Activated naive CD4-positive, alpha-beta T cell treated with Interleukin-2 at 50 U/mL for 16 hours (primary cell): ENCODE measurements at places on chromosomes 16 and 17.

GRCh38 chr17:82330322-82331239 lies 3.0 kb downstream of the SECTM1 start:
- DNase-seq = no peak

DNA sequence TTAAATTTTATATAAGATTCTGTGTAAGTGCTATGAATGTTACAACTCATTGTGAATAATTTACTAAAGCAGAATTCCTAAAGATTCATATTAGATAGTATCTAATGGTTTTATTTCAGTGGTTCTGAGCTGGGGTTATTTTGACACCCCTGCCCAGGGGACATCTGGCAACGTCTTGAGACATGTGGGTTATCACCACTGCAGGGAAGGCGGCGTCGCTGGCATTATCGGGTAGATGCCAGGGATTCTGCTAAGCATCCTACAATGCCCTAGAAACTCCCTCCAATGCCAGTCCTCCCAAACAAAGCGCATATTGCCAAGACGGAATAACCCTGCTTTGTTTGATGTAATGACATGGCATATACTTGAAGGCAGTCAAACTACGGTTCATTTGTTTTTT lies 372.3 kb upstream of the ZFHX3 start:
- DNase-seq = no peak

GRCh38 chr16:79185711-79186110 lies 414.8 kb downstream of the MAF start:
- no peak for DNase-seq

GRCh38 chr16:2244301-2244700 lies 7.1 kb downstream of the ECI1 start:
- no peak for DNase-seq

GRCh38 chr16:88869673-88869980 lies 3.2 kb upstream of the PABPN1L start:
- no peak for DNase-seq

GRCh38 chr17:80732268-80732667 lies 187.6 kb downstream of the RPTOR start:
- DNase-seq = no peak

DNA sequence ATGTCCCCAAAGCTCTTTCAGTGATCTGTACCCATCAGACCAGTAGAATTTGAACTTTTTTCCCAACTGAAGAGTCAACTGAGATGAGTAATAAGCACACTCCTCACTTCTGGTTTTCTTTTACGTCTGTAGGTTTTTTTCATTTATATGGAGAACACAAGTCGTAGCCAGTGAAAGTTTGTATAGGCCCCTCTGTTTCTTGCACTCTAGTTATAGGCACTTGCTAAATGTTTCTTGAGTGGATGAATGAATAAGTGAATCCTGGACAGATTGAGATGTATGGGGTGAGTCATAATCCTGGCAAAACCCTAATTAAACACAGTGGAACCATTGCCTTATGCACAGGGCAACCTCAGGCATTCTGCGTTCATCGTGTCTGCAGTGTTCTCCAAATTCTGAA lies 193.7 kb upstream of the TBX2 start:
- DNase-seq = no peak

- DNase-seq = no peak
These were observed 114.3 kb upstream of the C16orf82 start for GRCh38 chr16:26952411-26952810.

- DNase-seq = no peak
These were observed 20.1 kb downstream of the HBQ1 start for GRCh38 chr16:200388-200787.

- no peak for DNase-seq
These were observed 15.5 kb downstream of the SLC38A10 start for GRCh38 chr17:81279278-81280275.

GRCh38 chr17:65064452-65065019 lies 8.0 kb upstream of the GNA13 start:
- no peak for DNase-seq

GRCh38 chr16:3650631-3651265 lies 3.7 kb upstream of the DNASE1 start:
- DNase-seq = no peak

GRCh38 chr16:55817236-55817912 lies 15.5 kb downstream of the CES1 start:
- no peak for DNase-seq

DNA sequence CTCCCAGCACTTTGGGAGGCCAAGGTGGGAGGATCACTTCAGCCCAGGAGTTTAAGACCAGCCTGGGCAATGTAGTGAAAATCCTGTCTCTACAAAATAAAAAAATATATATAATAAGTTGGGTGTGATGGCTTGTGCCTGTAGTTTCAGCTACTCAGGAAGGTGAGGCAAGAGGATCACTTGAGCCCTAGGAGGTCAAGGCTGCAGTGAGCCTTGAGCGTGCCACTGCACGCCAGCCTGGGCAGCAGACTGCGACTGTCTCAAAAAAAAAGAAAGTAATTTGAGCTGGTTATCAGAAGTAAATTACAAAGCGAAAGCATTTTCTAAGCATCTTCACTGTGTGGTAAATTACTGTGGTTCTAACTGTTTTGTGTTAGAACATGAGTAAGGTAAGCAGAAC lies 66.2 kb downstream of the NQO1 start:
- DNase-seq = no peak

- DNase-seq = no peak
These were observed 14.1 kb upstream of the NDEL1 start for GRCh38 chr17:8421571-8421970.

GRCh38 chr17:43014649-43015542 lies 7.3 kb downstream of the VAT1 start:
- no peak for DNase-seq

- no peak for DNase-seq
These were observed 13.8 kb upstream of the DLX4 start for GRCh38 chr17:49955157-49955556.

- DNase-seq = no peak
These were observed 57.0 kb downstream of the BAIAP2 start for GRCh38 chr17:81091774-81092517.

- DNase-seq = no peak
These were observed 42.7 kb downstream of the SOX9 start for GRCh38 chr17:72163474-72163873.

- peak; percentile 68 for DNase-seq
These were observed 12.9 kb downstream of the ZNRF1 start for GRCh38 chr16:75011634-75012307.

DNA sequence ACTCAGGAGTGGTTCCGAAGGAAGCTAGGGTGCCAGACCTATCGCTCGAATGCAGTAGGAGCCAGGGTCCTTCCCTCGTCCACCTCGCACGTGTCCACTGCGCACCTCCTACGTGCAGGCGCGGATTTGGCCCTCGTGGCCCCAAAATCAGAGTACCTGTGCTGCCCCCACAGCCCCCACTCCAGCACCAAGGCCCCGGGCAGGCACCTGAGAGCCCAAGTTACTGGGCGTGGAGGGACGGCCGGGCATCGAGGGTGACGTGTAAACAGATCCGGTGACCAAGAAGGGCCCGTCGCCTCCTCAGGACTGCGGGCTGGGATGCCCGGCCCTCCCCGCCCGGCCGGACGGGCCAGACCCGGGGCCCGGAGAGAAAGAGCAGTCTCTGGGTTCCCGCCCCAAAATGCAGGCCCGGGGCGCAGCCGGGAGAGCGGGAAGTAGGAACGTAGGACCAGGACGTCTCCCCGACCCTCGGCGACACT lies 492 bp downstream of the SLC25A39 start:
- no peak for DNase-seq

DNA sequence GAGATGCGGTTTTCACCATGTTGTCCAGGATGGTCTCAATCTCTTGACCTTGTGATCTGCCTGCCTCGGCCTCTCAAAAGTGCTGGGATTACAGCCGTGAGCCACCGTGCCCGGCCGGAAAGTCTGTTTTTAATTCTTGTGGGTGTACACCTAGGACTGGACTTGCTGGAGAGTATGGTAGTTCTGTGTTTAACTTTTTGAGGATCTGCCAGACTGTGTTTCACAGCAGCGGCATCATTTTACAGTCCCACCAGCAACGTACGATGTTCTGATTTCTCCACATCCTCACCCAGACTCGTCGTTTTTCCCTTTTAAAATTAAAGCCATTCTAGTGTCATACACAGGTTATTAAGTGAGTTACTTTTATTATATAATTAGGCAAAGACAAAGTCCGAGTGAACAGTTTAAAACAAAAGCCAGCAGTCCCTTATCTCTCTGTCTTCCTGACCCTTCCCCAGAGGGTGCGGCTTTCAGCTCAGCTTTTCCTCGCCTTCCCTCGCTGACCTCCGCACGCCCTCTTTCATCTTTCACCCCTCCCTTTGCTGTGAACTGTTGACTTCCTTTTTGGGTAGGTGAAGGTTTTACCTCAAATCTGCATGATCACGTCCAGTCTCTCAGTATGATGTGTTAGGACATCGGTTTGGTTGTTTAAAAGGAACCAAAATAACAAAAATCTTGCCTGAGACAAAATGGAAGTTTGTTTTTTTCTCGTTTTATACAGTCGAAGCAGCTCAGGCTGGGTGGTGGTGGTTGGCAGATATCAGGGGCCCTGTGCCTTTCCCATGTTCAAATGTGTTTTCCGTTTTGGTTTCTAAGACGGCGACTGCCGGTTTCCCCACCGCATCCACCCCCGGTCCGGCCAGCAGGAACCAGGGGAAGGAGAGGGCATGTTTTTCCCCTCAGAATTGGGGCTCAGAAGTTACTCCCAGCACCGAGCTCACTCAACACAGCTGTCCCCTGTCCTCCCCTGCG lies 18.0 kb downstream of the FAM234A start:
- peak; percentile 32 for DNase-seq

- no peak for DNase-seq
These were observed 191.0 kb downstream of the SPECC1 start for GRCh38 chr17:20200016-20200795.

DNA sequence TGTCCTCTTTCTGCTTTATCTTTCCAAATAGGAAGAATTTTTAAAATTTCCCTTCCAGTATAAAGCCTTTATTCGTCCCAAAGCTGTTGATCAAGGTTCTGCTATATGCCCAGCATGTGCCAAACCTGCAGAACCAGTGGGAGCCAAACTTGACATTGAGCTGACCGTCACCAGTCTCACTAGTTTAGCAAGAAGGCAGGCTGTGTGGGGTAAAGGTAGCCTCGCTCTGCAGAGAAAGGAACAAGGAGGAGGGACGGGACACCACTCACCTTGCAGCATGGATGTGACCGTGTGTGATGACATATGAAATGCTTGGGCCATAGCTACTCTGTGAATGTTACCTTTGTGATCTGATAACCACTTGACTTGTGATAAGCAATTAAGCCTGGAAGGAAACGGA lies 392.2 kb downstream of the CPPED1 start:
- no peak for DNase-seq
